ENCODE measurements at places on chromosomes 1 and 21.
A peak's percentile ranks its signal among the peaks of the same experiment; 100 is the strongest.

- peak; percentile 54 for DNase-seq
Measured at GRCh38 chr1:107782217-107782845, 182.6 kb downstream of the VAV3 start.

GRCh38 chr1:22776035-22776613, 65.5 kb downstream of the EPHB2 start:
- DNase-seq, result peak; percentile 26

DNA sequence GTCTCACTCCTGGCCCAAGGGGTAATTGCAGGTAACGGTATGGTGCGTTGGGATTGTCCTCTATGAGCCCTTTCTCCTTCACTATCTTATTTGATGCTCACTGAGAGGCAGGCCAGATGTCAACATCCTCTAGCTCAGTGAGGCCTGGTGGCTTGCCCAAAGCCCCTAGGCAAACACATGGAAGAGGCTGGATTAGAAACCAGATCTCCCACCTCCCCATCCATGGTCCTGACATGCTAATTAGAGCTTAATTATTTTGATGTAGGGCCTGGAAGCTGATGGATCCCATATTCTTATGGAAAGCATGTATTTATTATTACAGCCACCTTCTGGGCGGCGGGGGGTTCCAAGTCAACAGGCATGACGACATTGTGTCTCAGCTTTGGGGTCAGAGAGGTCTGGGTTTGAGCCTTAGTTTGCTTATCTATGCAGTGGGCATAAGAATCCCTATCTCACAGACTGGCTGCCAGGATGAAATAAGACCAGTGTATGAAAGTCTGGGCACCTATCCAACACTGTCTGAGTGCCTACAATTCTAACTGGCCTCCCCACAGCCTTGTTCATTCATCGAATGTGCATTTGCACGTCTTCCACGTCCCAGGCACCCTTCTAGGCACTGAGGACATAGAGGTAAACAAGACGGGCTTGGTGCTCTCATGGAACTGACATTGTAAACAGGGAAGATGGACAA, 6.2 kb downstream of the SMPDL3B start:
- DNase-seq, result no peak

- DNase-seq, result no peak
Measured at GRCh38 chr21:45801989-45802388, 158.5 kb downstream of the PCBP3 start.

GRCh38 chr1:192443616-192444015, 126.8 kb downstream of the RGS21 start:
- peak; percentile 50 for DNase-seq

DNA sequence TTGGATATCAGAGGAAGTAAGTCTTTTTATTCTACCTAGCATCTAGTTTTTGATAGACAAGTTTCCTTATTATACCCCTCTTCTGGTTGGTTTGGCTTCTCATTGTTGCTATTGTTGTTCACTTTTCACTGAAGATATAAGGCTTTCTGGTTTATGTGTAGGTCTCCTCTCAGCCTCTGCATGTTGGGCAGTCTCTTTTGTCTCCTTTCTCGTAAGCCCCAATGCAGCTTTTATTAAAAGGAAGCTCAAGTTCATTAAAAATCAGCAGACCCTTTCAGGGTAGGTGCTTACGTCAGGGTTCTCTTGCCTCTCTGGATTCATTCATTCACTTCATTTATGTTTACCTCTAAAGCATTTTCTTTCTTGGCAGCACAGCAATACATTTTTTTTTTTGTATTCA, 4.8 kb upstream of the DHX9 start:
- DNase-seq, result no peak

DNA sequence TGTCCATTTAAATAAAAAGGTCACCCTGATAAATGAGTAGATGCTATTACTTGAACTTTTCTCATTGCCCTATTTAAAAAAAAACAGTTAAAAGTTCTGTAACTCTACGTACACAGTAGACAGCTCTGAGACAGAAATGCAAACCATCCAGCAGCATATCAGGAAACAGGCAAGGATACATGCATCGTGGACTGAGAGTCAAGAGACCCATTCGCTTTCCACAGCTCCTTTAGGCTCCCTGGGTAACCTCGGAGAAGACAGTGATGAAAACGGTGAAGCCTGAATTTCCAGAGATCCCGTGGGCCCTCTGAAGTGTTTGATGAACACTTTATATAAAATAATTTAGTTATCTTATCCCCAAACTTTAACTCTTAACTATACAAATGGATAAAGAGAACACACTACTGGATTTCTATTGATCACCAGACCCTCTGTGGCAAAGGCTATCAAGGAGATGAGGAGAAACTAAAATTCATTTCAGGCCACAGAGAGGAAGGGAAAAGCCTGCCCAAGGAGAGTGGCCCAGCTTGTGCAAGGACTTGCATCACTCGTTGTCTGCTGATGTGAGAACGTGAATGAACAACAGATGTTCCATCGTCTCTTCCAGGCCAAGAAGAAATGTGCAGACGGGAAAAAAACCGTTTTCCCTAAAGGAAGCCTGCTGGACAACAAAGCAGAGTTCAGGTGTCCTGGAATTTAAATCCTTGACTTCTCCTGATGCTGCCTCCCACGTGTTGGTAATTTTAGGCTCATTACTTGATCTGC, 131.0 kb downstream of the TGFBR3 start:
- DNase-seq, result no peak

DNA sequence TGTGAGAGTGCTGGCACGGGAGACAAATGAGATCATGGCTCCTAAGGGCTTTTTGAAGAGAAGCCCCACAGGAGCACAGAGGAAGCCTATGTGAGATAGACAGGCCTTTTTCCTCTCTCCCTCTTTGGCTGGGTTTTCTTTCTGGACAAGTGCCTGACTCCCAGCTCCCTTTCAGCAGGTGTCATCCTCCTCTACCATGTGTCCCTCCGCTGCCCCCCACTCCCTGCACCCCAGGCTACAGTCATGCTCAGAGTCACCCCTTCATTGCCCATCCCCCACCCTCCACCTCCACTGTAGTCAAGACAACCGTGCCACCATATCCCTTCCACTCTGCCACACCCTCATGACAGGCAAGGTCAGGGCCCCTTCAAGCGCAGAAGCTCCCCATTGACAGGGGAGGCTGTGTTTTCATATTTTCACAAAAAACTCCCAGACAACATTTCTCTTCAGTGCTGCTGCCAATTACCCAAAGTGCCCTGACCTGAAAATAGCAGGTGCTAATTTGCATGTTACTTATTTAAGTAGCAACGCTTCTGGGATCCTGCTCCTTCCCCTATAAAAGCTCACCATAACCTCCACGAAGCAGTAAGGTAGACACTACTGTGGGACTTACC, 92.1 kb upstream of the IPO9 start:
- no peak for DNase-seq

DNA sequence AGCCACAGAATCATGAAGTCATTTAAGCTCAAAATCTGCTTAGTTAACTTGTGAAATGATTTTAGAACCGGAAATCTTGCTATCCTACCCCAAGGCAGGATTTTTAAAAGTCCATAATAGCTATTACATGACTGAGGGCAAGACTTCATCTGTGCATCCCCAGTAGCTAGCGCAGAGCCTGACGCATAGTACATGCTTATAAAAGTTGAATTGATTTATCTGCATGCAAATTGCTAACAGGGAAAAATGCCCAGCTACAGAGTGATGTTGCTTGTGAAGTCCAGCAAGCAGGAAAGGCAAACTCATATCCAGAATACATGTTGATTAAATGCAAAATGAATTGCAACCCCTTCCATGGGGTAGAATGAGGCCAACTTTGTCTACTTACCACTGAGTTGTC, 8.1 kb upstream of the MAP1LC3C start:
- DNase-seq, result no peak

GRCh38 chr1:115877511-115877910, 36.6 kb upstream of the NHLH2 start:
- no peak for DNase-seq

DNA sequence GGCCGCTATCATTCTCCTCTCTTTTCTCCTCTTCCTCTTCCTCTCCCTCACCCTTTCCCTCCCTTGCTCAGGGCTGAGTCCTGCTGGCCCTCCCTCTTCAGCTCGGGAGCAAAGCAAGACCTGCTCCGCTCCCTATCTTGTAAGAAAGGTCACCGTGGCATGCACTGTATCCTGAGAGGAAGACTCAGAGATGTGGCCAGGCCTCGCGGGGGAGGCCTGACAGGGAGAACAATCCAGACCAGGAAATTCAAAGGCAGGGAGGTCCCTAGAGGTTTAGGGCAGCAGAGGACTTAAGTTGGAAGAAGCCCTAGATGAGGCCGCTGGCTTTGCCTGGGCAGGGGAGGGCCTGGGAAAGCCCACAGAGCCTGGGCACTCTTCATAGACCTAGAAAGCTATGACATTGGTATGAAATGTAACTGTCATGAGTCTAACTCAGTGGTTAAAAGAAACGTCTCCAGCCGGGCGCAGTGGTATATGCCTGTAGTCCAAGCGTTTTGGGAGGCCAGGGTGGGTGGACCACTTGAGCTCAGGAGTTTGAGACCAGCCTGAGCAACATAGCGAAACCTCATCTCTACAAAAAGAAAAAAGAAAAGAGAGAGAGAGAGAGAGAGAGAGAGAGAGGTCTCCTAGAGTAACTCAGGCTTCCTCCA, 14.6 kb upstream of the PTAFR start:
- peak; percentile 58 for DNase-seq

All from fibroblast of skin of back (primary cell).